T-helper 2 cell (primary cell): ENCODE measurements at places on chromosomes 16 and 17.

DNA sequence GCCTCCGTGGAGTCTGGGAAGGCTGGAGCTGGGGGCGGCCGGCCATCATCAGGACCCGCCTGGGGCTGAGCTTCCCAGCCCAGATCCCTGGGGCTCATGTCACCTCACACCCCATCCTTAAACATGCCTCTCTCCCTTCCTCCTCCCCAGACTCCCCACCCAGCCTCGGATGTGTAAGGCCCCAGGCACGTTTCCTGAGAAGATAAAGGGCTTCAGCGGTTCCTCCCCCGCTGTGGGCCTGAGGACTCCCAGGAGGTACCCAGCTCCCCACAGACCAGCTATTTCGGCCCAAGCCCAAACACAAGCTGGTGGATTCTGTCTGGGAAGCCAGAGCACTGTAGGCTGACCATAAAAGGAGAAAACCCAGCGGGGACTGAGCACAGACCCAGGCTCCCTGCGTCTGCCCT lies 49.2 kb downstream of the MYH11 start:
- no peak for DNase-seq

DNA sequence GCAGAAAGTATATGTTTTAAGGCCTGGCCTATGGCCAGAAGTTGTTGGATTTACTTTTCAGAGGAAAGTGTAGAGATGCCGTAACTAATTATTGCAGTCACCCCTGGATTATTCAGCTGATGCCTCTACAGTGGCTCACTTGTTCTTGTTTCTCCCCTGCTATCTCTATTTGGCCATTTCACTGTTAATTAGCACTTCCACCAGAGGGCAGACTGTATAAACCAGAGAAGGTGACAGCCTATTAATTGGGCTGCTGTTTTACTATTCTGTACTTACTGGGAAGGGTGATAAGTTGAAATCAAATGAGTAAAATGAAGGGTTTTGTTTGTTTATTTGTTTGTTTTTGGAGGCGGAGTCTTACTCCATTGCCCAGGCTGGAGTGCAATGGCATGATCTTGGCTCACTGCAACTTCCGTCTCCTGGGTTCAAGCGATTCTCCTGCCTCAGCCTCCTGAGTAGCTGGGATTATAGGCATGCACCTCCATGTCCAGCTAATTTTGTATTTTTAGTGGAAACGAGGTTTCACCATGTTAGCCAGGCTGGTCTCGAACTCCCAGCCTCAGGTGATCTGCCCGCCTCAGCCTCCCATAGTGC lies 66.0 kb downstream of the CDK12 start:
- DNase-seq = peak; percentile 45

DNA sequence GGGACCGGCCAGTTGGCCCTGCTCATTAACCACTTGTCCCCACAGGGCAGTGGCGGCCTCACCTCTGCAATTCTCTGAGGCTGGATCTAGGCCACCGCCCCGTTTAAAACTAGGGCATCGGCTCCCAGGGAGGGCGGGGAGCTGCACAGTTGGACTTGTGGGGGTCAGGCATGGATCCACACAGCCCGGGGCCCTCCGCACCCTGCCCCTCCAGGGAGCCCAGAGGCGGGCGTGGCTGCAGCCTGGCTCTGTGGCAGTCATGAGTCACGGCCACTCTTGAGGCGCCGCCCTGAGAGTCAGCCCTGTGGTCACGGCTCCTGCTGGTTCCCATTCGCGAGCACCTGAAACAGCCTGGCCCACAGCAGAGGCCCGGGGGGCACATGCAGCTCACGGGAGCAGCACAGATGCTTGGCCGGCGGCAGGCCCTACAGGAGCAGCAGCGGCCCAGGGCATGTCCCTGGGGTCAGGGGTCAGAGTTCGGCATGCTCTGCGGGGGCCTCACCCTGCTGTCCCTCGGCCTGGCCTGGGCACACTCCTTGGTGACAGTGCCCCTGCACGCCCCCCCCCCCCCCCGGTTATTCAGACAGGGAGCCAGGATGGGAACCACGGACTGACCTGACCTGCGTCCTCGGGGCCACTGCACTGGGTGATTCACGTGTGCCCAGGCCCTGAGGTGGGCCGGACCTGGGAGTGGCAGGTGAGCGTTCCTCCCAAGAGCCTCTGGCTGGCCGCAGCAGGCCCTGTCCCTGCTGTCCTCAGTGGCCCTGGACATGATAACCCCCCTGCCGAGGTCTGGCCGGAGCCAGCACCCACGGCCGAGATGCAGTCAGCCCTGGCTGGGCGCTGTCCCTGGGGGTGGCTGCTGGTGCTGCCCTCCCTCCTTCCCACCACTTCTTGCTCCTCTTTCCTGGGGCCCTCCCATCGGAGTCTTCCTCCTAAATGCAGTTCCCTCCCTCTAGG lies 8.2 kb downstream of the CAPN15 start:
- no peak for DNase-seq

DNA sequence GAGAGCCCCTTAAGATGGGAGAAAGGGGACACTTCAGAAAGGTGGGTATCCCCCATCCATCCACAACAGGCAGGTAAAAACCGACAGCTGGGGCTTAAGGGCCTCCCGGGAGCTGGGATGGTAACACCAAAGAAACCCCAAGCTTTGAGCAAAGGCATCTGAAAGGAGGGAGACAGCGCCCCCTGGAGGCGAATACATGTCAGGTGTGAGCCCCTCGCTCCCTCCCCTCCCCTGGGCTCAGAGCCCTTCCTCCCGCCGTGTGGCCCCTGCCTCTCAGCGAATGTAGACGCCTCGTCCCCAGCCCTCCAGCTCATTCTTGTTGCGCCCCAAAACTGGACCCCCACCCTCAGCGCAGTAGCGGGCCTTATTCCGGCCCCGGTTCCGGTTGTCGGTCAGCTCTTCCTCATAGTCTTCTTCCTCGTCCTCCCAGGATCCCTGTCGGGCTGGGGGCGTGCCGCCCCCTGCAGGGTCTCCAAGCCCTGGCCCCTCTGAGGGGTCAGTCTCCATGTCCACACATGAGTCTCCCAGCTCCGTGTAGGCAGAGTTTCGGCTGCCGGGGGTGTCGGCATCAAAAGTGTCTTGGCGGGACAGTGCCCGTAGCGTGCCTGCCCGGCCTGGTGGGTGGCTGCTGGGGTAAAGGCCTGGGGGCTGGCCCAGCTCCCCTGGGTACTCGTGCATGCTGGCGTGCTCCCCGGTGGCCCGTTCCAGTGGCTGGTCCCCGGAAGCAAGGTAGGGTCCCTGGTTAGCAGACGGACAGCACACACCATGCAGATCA lies 9.1 kb upstream of the ARL5C start:
- DNase-seq = peak; percentile 64

GRCh38 chr17:75937652-75938051 lies 3.2 kb downstream of the FBF1 start:
- no peak for DNase-seq

GRCh38 chr16:55031481-55031880 lies 100.8 kb downstream of the IRX5 start:
- DNase-seq = no peak

DNA sequence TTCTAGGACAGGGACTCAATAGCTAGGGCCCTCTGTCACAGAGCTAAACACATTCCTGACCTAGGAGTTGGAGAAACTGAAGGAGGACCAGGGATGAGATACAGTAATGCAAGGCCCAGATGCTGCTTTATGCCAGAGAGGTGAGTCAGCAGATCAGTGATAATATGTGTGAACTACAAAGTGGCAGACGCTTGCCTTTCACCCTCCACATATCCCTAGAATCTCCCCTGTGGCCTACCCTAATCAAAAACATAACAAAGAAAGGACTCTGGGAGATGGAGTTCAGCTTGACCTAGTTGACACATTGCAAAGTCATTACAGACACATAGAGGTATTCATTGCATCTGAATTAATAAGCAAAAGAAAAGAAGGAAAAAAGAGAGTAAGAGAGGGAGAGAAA lies 417.6 kb upstream of the DYNLRB2 start:
- DNase-seq = no peak

GRCh38 chr16:28596840-28597691 lies at the start of gene SULT1A2:
SULT1A2 (minus strand) TSS chr16:28597050; CDS start chr16:28595930, 1,120 bp downstream.
- no peak for DNase-seq

GRCh38 chr17:73643001-73643851 lies 1.0 kb downstream of the SDK2 start:
- DNase-seq = no peak

DNA sequence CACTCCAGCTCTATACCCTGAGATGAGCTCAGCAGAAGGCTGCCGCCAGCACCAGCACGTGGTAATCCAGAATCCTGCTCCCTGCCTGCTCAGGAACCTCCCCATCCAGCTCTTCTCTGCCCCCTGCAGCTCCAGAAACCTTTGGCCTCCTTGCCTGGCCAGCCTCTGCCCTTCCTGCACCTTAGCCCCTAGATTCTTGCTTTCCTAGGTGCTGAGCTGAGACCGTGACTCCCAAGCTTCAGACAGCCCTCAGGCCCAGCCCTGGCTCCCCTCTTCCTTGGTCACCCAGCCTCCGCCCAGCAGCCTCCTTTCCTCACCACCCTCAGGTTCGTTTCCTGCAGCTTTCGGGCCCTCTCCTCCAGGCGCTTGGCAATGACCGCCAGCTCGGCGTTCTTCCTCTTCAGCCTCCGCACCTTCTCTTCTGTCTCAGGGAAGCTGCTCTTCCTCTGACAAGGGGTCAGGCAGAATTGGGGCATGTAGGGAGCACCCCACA lies 2.6 kb downstream of the TSPOAP1 start:
- DNase-seq = peak; percentile 41

- no peak for DNase-seq
Measured at GRCh38 chr16:27993587-27993986, 69.9 kb downstream of the GSG1L start.

DNA sequence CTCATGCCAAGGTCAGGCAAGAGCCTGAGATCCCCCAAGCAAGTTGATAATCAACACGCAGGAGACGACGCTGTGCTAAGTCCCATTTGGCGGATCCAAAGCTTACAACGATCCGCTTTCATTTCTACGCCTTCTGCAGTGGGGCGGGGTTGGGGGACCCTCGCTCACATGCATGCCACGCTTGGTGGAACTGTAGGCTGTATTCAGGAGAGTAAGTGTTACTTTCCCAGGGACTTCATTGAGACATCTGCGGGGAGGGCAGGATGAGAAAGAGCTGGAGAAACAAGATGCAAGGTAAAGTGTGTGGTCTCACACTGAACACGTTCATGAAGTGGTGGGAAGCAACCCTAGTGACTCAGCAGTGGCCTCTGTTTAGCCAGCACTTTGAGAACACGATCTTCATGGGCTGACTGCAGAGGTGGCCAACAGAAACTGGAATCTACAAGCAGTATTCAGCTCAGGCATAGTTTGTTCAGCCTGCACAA lies 100.5 kb downstream of the XYLT1 start:
- DNase-seq = no peak

DNA sequence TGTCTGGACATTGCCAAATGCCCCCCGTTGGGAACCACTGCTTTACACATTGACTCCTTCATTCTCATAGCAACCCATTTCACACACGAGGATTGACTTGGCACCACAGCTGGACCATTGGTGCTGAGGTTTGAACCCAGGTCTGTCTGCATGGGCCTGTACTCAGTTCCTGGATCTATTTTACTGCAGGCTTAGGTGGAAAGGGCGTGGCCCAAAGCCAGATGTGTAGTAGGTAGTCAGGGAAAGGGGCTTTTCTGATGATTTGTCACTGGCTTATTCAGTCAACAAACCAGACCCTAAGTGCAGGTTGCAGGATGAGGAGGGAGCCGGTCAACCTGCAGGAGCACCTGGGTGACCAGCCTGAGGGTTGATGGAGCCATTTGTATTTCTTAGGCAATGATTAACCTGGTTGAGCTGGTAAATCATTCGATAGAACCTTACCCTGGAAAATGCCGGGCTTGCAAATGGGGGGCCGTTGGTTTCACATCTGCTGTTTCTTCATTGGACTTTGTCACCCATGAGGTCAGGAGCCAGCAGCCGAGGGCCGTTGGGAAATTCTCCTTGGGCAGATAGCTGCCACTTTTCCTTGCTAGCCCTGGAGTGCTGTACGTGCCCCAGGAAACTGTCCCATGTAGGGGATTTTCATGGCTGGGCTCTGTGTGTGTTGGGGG lies 104.4 kb downstream of the CMIP start:
- no peak for DNase-seq

GRCh38 chr17:6749519-6749918 lies 6.3 kb upstream of the XAF1 start:
- no peak for DNase-seq

DNA sequence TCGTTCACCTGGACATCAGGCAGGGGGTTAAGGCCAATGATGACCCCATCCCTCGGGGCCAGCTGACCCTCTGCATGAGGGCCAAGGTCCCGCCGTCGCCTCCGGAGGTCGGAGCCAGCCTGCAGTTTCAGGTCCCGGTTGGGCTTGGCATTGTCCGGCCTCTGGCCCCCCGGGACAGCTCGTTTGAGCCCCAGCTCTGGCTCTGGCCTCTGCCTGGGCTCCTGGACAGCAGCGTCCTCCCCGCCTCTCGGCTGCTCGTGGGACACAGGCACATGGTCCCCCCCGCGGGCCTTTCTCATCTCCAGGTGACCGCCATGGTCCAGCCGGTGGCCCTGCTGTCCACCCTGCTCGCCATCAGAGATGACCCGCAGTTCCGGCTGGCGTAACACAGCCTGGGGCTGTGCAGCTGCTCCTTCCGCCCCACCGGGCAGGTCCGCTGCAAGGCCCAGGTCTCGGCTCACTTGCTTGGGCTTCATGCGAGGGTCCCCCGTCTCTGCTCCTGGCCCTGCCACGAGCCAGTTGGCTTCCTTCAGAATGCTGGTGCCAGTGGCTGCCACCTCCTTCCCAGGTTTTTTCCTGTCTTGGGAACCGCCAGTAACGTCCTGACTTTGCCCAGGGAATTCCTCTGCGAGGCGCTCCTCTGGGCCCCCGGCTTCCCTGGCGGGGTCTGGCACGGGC lies 6.7 kb downstream of the NDUFAF8 start:
- no peak for DNase-seq

- no peak for DNase-seq
Measured at GRCh38 chr17:44518032-44518431, 14.8 kb upstream of the GPATCH8 start.

- DNase-seq = no peak
Measured at GRCh38 chr16:73057291-73058210, 9.6 kb upstream of the ZFHX3 start.

DNA sequence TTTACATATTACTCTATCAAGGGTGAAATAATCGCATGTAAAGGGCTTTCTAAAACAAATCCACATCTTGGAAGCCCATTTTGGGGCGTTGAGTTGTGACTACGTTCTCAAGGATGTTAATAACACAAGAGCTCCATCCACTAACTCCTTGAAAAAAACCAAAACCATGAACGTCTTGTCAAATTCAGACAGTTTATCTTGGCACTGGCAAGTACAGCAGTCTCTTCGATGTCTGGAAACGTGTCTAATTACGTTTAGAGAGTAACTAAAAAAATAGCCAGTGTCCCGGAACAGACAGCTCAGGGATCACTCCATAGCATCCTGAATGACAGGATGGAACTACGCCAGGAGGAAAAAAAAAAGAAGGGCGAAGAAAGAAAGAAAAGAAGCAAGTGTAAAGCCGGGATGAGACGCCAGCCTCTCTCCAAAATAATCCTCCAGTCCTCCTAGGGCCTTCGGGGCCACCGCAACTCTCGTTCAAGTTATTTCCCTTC lies 954 bp downstream of the MYO1D start:
- DNase-seq = no peak
